IMR-90 (cell line): ENCODE measurements at places on chromosomes 12 and 14.
A peak's percentile ranks its signal among the peaks of the same experiment; 100 is the strongest.

- DNase-seq: peak; percentile 23
Measured at GRCh38 chr14:80150301-80150700, 61.0 kb downstream of the DIO2 start.

- no peak for DNase-seq
Measured at GRCh38 chr12:124493809-124494750, 73.3 kb downstream of the NCOR2 start.

- peak; percentile 43 for DNase-seq
Measured at GRCh38 chr12:121610239-121611149, 15.8 kb upstream of the ORAI1 start.

GRCh38 chr14:75429562-75429961, 1.7 kb downstream of the JDP2 start:
- no peak for DNase-seq

DNA sequence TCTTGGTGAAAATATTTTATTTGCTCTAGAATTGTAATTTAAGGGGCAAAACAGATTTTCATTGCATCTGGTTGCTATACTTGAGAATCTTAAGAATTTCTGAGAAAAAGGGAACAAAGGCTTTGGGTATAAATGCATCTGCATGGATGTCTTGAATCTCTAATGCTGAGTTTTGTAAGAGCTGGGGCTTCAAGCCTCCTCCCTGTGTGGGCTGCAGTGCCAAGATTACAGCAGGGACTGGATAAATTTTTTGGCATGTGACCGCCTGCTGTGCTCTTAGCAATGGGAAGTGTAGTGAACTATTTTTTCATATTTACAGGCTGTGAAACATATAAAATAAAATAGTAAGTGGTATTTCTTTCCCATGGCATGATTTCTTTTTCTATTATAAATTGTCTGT, 70.0 kb downstream of the SLC38A6 start:
- peak; percentile 10 for DNase-seq

DNA sequence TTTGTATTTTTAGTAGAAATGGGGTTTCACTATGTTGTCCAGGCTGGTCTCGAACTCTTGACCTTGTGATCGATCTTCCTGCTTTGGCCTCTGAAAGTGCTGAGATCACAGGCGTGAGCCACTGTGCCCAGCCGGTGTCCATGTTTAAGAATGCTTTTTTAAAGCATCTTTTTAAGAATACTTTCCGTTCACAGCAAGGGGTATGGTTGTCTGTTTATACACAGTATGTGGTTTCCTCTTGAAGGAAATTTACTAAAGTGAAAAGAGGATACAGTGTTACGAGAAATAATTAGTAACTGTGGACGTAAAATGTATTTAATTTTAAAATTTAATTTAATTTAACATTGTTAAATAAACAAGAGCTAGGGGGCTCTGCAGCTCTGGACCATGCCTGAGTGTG, 73.4 kb downstream of the GSC start:
- no peak for DNase-seq

DNA sequence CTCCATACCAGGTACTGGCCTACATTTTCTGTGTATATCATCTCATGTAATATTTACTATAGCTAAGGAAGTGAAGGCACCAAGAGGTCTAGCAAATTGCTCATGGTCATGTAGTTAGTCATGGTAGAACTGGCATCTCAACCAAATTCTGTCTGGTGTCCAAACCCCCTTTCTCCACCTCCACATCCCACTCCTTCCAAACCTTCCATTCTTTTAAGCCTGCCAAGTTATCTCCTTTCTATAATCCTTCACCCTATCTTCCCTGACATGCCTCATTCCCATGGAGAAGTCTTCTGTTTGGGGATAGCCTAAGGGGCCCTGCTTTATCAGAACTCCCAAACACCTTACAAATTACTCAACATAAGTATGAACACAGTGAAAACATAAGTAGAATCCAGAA, 196.2 kb upstream of the HMGA2 start:
- DNase-seq: no peak
